ENCODE measurements at places on chromosomes 13 and 19.

GRCh38 chr19:682678-683320 lies 6.6 kb downstream of the FSTL3 start:
- no peak for DNase-seq

DNA sequence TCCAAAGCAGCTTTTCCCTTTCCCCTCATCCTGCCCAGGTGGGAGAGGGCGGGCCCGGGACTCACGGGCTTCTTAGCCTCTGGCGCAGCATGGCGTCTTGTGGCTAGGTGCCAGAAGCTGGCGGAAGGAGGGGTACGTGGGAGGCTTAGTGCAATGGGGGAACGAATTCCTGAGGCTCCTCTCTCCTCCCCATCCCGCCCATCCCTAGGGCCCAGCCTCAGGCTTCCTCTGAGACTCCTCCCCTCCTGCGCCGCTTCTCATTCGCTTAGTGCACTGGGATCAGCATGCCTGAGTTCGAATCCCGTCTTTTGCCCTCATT lies 297.8 kb downstream of the ZNF536 start:
- no peak for DNase-seq

DNA sequence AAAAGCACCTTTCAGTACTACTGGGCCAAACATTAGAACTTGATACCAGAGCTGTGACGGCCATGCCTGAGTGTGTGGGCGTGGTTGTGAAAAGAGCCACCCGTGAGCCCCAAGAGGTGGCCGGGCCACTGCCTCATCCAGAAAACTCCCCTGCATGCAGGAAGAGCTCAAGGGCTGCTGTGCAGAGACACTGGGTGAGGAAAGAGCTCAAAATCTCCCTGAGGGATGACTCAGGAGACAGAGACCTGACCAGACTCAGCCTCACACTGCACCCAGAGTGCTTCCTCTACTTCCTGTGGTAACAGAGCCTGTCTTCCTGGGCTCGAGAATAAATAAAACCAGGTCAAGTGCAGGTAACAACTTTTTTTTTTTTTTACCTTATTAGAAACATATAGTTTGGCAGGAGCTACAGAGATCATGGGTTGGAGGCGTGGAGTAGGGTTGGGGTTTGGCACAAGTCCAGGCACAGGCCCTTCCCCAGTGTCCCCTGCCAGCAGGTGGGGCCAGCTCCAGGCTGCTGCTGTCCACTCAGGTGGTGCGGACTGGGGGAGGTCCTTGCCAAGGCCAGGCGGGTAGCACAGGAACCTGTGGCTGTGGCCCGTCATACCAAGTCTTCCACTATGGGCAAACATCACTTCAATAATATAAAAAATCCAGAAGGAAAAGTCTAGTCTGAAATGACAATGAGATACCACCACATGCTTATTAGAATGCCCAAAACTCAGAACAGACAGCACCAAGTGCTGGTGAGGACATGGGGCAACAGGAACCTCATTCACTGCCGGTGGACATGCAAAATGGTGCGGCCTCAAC lies 25.5 kb downstream of the ELL start:
- peak; percentile 78 for DNase-seq

- peak; percentile 55 for DNase-seq
These were observed 13.1 kb downstream of the GRAMD1A start for GRCh38 chr19:35013041-35013819.

DNA sequence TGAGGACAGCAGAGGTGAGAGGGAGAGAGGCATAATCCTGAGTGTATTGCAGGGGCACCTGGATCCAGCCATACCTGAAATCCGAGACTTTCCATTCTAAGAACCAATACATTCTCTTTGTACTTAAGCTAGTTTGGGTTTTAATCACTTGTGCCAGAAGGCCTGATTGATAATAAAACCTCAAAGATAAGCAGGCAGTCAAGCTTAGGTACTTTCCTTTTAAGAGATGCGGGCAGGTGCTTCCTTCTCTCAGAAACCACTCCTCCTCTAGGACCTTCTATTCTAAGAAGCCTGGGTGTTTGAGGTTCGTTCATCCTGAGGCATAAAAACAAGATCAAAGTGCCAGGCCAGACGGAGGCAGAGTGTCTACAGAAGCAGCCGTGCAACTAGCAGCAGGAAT lies 22.2 kb downstream of the FAM187B start:
- DNase-seq: no peak

GRCh38 chr13:75468602-75469001 lies 13.4 kb downstream of the TBC1D4 start:
- no peak for DNase-seq

- DNase-seq: no peak
These were observed 855 bp downstream of the LYL1 start for GRCh38 chr19:13101590-13102415.

GRCh38 chr13:49368688-49369087 lies 75.2 kb downstream of the CAB39L start:
- no peak for DNase-seq

DNA sequence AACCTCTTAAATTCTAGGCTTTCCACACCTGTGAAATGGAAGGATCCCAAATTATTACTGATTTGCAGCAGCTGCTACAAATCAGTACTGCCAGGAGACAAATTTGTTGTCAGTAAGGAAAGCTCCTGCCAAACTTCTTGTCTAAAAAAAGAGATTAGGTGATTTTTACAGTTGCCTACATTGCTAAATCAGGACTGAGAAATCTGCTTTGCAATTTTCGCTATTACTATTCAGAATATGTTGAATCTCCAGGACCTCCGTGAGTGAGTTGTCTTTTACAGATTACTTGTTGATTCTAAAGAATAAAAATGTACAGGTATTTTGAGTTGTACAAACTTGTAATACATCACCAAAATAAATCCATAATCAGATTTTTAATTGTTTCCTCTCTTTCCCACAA lies 1815.9 kb downstream of the PCDH9 start:
- DNase-seq: no peak

- peak; percentile 87 for DNase-seq
These were observed 16.1 kb upstream of the SPART start for GRCh38 chr13:36362251-36362650.

DNA sequence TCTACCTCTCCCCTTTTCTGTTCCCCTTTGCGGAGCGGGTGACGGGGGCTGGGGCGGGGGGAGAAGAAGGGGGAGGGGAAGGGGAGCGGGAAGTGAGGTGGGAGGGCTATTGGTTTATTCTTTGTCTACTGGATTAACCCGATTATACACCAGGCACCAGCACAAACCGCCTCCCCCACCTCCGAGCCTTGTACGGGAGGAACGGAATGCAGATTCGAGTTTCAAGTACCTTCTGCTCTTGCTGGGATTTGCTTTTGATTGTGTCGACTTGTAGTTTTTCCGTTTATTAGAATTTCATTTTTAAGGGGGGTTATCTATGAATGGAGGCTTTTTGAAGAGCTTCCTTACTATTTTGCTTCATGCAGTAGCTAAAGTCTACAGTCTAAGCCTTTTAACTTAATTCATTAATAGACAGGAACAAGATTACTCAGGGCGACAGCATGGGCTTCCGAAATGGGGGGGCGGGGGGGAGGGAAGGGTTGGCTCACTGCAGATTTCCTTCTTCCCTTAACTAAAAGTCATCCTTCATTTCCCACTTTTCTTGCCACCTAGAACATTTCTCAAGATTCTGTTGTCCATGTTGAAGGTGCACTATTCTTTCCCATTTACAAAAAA lies 937 bp upstream of the SPRY2 start:
- DNase-seq: peak; percentile 86

- DNase-seq: no peak
These were observed 5.3 kb upstream of the TEKTIP1 start for GRCh38 chr19:3533563-3534216.

- DNase-seq: peak; percentile 8
These were observed 507.0 kb downstream of the DACH1 start for GRCh38 chr13:71360041-71360440.

DNA sequence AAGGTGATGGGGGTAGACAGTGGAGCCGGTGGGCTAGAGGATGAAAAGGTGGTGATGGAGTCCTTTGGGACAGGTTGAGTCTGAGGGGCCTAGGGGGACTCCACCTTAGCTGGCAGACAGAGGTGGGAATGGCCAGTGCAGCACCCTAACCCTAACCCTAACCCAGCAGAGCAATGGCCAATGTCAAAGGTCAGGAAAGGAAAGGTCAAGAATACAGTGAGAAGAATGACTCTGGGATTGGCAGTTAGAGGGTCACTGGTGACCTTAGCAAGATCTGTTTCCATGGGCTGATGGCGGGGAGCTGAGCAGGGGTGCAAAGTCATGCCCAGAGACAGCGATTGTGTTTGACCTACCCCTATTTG lies 16.6 kb downstream of the GNA15 start:
- DNase-seq: no peak

DNA sequence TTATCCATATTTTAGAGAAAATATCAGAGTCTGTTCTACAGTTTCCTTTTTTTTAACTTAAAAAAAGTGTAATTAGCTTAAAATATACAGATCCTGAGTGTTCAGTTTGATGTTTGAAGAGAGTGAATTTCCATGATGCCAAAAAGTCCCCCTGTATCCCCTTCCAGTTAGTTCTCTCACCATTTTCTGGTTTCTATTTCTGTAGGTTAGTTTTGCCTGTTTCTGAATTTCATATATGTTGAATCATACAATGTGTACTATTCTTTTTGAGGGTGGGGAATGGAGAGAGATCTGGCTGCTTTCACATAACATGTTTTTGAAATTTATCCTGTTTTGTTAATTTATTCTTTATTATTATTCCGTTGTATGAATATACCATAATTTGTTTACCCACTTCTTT lies 95.9 kb downstream of the PDS5B start:
- DNase-seq: no peak

DNA sequence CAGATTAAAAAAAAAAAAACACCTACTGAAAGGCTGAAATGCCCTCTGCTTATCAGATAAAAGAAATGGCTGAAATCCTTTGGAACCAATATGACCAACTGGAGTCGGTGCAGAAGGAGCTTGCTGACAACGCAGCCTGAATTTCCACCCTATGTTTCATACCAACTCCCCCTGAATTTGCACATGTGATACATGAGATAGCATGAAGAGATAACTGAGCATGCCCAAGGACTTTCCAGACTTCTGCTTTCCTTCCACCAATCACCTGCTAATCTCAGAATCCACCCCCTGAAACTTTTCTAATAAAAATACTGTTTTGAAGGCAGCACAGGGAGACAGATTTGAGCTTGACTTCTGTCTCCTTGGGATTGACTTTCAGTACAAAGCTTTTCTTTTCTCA lies 32.2 kb upstream of the WDFY2 start:
- peak; percentile 42 for DNase-seq

DNA sequence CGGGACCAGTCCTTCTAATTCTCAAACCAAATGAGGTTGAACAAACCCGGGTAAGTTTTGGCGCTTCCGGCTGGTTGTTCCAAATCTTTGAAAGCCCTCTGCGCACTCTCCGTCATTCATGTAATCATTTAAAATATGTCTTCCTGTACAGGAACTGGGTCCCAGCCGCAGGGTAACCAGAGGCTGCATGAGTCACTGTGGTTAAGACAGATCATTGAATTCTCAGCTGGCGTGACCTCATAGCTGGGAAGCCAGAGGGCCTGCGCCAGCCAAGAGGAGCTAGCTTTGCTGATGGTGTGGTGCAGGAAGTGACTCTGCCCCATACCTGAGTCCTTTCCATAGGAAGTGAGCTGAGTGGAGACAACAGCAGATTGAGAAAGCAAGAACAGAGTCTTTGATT lies 135.2 kb downstream of the TSHZ3 start:
- peak; percentile 99 for DNase-seq

DNA sequence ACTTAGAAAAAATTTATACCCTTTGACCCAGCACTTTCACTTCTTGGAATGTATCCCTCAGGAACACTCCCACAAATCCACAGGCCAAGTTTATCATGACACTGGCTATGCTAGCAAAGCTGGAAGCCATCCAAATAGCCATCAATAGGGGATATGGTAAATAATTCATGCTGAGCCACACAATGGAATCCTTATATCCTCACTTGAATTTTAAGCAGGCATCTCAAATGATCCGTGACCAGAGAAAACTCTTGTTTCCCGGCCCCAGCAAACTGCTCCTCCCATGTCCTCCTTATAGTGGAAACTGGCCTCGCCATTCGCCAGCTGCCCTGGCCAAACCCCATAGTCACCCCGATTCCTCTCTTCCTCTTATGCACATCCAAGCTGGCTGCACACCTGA lies 37.6 kb downstream of the GRIK5 start:
- no peak for DNase-seq

GRCh38 chr13:91904597-91904996 lies 506.2 kb downstream of the GPC5 start:
- no peak for DNase-seq

GRCh38 chr13:113930671-113931637 lies 42.9 kb downstream of the C13orf46 start:
- no peak for DNase-seq

- DNase-seq: peak; percentile 66
These were observed 4.3 kb downstream of the BBC3 start for GRCh38 chr19:47226426-47227351.

DNA sequence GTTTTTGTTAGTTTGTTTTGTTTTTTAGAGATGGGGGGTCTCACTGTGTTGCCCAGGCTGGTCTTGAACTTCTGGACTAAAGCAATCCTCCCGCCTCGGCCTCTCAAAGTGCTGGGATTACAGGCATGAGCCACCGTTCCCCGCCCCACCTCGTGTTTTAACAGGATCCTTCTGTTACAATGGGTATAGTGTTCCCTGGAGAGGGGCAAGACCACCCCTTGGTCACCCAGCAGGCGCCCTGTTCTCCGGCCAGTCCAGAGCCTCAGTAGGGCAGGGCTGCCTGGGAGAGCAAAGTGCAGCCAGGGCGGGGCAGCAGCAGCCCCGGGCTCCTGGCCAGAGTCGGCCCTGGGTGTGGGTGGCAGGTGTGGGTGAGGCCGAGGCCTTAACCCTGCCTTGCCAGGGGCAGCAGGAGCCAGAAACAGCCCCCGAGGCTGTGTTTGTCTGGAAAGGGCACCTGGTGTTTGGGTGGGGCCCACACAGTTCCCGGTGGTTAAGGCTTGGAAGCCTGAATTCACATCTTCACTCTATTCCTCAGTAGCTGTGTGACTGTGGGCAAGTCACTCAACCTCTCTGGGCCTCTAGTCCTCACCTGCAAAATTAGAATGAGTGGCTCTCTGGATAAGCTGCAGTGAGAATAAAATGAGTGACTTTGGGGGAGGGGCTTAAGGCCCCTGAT lies 7.2 kb downstream of the VASP start:
- no peak for DNase-seq

GRCh38 chr13:110440946-110441731 lies 120.4 kb downstream of the RAB20 start:
- no peak for DNase-seq

GRCh38 chr13:114017028-114017630 lies 43.3 kb upstream of the C13orf46 start:
- DNase-seq: peak; percentile 44

GRCh38 chr19:46614114-46614722 lies 10.7 kb downstream of the PTGIR start:
- DNase-seq: peak; percentile 65

GRCh38 chr19:15372470-15372869 lies 7.1 kb downstream of the AKAP8 start:
- DNase-seq: no peak

All from amniotic epithelial cell (primary cell).